ENCODE measurements at places on chromosomes 7 and 10. TPM values are rescaled to one million over a fixed set of nuclear protein-coding genes. Genes with fewer than 3 reads are reported as not detected.

Gene PNLIPRP2
- not detected for total RNA-seq

GRCh38 chr10:30963992-30964930 lies 67.4 kb downstream of the ZNF438 start:
- peaks cover 11% of the 10 kb centered on the region for H3K4me1 ChIP-seq
- H3K27ac ChIP-seq = peak overlapping the region; percentile 65
- no peak overlapping the region for H3K4me3 ChIP-seq

- H3K4me1 ChIP-seq = no peaks in the 10 kb centered on the region
- no peak overlapping the region for H3K4me3 ChIP-seq
- no peak for DNase-seq
- no peaks in the 10 kb centered on the region for H3K27me3 ChIP-seq
- H3K36me3 ChIP-seq = no peaks in the 10 kb centered on the region
Measured at GRCh38 chr7:93036807-93037206, 81.0 kb downstream of the SAMD9 start.

- H3K4me1 ChIP-seq = no peaks in the 10 kb centered on the region
- H3K27ac ChIP-seq = no peak overlapping the region
- DNase-seq = no peak
- no peak overlapping the region for H3K4me3 ChIP-seq
Measured at GRCh38 chr10:108147346-108147745, 982.8 kb upstream of the SORCS1 start.

Gene ABCB4
- total RNA-seq = 22.2 TPM

Gene PLXNA4
- 14.7 TPM for total RNA-seq

DNA sequence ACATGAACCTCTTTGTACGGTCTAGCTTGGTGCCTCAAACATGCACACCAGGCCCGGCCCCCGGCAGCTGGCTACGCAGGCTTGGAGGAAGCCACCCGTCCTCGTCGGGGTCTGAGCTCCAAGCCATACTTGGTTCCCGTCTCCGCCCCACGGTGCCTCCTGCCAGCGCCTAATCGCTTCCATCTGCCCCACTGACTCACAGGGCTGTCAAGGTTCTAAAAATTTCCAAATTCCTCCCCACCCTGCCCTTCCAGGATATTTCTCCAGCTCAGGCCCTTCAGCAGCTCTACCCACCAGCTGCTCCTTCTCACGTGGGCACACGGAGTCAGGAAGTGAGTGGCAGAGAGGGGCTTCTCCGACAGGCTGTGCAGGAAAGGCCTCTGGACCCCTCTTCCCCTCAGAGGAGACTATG lies 38.8 kb downstream of the TMEM270 start:
- H3K27ac ChIP-seq = no peak overlapping the region
- H3K36me3 ChIP-seq = no peaks in the 10 kb centered on the region
- DNase-seq = no peak

Gene ZNF212
- total RNA-seq = 9.1 TPM

DNA sequence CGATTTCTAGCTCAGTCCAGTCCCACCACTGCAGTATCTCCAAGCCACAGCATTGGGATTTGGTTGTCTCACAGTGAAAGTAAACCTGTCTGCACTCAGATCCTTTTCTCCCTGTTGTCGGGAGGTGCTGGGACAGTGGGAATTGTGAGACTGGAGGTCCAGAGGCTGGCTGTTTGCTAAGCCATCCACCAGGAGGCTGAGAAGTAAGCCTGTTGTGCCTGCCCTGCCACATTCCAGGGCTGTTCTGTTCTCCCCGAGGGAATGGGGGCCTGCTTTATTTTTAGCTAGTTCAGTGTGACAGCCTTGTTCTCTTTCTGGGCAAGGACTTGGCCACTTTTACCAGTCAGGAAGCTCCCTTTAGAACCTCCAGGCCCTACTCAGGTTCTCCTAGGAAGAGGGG lies 54.9 kb downstream of the HK1 start:
- H3K36me3 ChIP-seq = no peaks in the 10 kb centered on the region
- H3K4me1 ChIP-seq = peaks cover 91% of the 10 kb centered on the region

DNA sequence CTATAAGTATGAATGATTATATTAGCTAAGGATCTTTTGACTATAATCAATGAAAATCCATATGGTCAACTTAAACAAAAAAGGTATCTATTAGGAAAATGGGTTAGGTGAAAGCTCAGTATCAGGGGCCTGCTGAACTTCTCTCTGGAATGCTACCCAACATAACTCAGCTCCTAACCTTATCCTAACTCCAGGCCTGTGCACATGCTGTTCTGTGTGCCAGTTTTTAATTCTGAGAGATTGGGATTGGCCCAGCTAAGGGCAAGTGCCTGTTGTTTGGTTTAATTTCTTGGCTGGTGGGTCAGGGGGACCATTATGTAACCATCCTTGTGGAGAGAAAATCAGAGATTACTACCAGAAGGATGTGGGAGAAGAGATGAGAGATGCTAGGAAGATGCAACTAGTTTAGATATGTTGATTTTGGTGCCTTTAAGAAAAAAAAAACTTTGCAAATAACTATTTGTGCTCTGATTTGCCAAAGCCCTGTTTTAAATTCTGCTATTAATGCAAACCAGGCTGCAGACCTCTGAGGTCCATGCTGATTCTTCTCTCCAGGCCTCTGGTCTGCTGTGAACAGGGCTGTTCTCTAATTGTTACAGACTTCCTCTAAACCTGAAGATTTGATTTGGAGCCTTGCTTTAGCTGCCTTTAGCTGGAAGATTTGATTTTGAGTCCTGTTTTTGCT lies 23.9 kb upstream of the HDAC9 start:
- DNase-seq = no peak
- no peaks in the 10 kb centered on the region for H3K4me1 ChIP-seq
- H3K4me3 ChIP-seq = no peak overlapping the region
- H3K36me3 ChIP-seq = no peaks in the 10 kb centered on the region

DNA sequence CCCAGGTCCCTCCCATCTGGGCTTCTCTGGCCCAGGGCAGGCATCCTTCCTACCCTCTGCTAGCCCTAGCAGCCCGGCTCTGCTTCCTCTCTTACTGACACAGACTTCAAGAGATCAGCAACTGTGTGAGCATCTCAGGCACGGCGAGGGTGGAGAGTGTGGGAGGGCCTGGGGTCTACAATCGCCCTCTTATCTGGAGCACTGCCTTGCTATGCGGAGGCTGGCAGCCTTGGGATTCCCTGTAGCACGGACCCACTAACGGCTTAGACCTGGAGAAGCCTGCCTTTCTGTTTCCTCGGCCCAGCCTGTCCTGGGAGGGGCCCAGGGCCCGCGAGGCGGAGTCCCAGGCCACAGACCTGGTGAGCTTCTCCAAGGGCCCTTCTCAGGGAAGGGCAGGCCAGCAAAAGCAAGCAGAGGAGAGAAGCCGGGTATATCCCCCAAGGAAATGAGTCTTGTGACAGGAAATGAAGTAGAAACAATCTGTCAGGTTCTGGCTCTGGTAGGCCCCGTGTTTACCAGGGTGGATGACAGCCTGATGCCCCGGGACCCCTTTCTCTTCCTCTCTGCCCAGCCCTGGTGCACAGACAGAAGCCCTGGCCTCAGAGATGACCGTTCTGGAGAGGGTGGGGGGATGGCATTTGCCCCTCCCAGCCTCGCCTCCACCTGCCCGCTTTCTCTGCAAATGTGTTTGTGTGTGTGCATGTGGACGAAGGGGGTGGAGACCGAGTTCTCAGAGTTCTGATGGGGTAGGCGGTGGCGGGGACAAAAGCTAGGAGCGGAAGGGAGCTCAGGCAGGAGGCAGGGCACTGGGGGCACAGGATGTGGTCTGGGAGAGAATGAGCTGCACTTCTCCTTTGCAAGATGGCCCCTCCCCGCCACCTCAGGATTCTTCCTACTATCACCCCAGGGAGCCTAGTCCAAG lies 2.5 kb downstream of the LRCH4 start:
- no peaks in the 10 kb centered on the region for H3K27me3 ChIP-seq
- H3K36me3 ChIP-seq = peaks cover 35% of the 10 kb centered on the region
- peaks cover 36% of the 10 kb centered on the region for H3K4me1 ChIP-seq
- DNase-seq = peak; percentile 95
- peak overlapping the region; percentile 99 for H3K27ac ChIP-seq

DNA sequence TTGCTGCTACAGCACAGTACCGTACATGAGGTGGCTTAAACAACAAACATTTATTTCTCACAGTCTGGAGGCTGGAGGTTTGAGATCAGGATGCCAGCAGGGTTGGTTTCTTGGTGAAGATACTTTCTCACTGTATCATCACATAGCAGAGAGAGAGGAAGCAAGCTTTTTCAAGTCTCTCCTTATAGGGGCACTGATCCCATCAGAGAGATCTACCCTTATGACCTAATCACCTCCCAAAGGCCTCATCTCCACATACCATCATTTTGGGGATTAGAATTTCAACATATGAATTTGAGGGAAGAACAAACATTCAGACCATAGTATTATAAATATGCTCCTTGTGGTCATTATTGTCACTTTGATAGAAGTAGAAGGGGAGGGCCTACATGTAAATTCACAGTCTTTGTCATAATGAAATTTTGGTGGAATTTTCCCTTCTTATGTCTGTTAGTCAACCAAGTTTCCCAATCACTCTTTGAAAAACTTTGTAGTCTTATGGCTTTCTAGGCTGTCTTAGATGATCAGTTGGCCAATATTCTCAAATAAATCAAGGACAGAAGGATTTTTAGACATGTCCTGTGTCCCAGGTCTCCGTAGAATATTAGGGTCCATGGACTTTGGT lies 606.2 kb downstream of the LRMDA start:
- no peak overlapping the region for H3K4me3 ChIP-seq
- no peaks in the 10 kb centered on the region for H3K36me3 ChIP-seq
- no peak overlapping the region for H3K27ac ChIP-seq

Gene ACSM6
- not detected for total RNA-seq

DNA sequence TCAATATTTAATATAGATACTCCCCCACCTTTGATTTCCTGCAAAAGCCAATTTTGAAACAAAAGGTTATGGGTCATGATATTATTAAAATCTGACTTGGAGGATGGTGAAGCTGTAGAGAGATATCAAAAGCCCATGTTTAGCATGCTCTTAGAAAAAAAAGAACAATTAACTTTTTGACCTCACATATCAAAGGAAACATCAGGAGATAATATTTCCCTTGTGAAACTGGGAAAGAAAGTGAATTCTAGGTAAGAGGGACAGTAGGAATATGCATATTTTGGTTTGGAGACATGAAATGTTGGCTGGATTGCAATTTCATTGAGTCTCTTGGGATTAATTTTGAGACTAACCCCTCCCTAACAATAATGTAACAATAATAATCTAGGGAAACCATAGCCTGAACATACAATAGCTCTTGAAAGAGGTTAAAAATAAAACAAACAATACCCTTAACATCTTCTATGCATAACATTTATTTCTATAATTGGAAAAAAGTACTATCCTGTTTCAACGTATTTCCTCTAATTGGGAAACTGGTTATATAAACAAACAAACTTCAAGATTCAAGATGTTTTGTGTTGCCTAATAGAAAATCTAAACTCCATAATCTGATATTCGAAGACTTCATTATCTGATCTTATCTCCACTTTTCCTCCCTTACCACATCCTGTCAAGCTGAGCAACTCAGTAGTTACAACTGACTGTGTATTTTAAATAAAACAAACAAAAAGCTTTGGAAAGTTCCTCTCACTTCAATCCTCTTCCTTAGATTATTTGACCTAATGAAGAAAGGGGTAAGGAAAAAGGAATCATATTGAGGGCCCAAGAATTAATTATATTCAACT lies 14.8 kb downstream of the TMEM26 start:
- no peak overlapping the region for H3K4me3 ChIP-seq
- no peaks in the 10 kb centered on the region for H3K4me1 ChIP-seq
- H3K36me3 ChIP-seq = no peaks in the 10 kb centered on the region
- H3K27me3 ChIP-seq = no peaks in the 10 kb centered on the region
- DNase-seq = no peak

Gene ACSL5
- total RNA-seq = 47.7 TPM

GRCh38 chr7:38211940-38212339 lies 33.9 kb downstream of the STARD3NL start:
- no peak for DNase-seq
- H3K36me3 ChIP-seq = peaks cover 72% of the 10 kb centered on the region
- H3K27me3 ChIP-seq = no peaks in the 10 kb centered on the region
- H3K4me1 ChIP-seq = peaks cover 23% of the 10 kb centered on the region

GRCh38 chr10:79374312-79375191 lies 27.3 kb downstream of the PPIF start:
- peaks cover 8% of the 10 kb centered on the region for H3K4me1 ChIP-seq
- DNase-seq = peak; percentile 93
- no peaks in the 10 kb centered on the region for H3K27me3 ChIP-seq
- no peak overlapping the region for H3K4me3 ChIP-seq

Gene KLLN
- 2.1 TPM for total RNA-seq

DNA sequence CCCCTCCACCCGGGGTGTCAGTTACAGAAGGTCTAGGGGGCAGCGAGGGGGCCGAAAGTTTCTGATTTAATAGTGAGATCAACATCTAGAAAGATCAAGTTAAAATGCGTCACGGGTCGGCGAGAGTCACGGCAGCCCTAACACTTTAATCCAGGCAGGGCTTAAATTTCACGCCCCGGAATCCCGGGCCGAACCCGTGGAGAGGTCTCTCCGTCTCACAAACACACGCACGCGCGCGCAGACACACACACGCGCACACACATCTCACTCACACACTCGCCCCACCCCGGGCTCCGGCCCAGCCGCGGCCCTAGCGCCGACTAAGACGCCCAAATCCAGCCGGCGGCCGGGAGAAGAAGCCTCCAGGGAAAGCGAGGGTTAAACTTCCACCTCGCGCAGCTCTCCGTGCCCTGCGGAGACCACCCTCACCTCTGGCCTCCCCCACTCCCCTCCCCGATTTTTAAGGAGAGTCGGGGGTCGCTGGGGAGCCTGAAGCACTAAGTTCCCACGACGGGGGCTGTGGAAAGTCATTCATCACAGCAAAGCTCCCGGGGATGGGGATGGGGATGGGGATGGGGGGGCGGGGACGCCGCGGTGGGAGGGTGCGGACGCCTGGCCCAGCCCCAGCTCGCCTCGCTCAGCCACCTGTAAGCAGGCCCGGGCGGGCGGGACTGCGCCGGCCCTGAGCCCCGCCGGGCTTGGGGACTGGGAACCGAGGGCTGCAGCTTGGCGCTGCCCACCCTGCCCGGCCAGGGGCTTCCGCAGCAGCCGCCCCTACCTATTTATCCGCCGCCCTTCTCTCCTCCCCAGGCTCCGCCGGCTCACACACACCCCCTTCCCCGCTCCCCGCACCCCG lies 1.6 kb downstream of the PDGFA start:
- no peak for DNase-seq
- H3K4me3 ChIP-seq = peak overlapping the region; percentile 67
- H3K36me3 ChIP-seq = no peaks in the 10 kb centered on the region
- H3K27me3 ChIP-seq = peaks cover 62% of the 10 kb centered on the region

Gene FAM25A
- not detected for total RNA-seq

Gene FAM25C
- not detected for total RNA-seq

Gene FAM180A
- total RNA-seq = not detected
